AG10803 (cell line): ENCODE measurements at places on chromosomes 2 and 18.

GRCh38 chr2:110888411-110888810, 156.0 kb downstream of the ACOXL start:
- no peak for DNase-seq

DNA sequence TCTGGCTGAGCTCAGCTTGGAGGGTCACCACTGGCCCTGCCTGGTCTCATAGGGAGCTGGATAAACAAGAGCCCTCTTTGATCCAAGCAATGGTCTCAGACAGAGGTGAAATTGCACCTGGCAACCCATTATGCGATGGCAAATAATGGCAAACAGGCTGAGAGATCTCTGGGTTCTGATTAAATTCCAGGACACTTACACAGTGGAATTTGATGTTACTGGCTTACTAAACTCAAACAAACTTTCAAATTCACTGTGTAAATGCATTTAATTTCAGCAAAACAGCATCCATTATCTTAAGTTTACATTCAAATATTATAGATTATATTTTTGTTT, 19.5 kb upstream of the STAT4 start:
- DNase-seq, result no peak

DNA sequence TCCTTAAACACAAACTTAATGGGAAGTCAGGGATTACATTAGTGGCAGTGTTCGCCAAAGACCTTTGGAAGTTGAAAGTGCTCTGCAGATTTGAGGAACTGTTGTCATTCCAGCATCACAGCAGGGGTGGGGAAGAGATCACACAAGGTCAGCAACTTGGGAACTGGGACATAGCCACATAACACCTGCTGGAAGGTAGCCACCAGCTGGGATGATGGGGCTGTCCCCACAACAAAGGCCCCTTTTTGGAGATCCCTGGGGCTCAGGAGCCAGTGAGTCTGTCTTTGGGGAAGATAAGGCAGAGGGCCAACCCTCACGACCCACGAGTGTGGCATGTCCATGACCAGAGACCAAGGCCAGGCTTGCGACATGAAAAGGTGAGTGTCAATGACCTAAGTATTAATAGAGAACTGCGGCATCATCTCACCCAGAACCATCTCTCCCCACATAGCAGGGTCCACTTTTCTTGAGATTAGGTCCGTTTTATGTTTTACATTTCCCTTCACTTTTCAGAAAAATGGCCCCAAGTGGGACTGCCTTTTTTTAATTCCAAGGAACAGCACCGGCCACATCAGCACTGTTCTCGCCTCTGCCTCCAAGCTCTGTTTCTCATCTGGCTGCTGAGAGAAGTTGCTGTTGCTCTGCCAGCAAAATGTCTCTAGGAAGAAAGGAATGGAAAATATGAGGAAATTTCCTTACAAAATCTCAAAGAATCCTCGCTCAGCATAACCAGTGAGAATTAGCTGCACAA, 106.9 kb downstream of the GFPT1 start:
- DNase-seq, result peak; percentile 69

DNA sequence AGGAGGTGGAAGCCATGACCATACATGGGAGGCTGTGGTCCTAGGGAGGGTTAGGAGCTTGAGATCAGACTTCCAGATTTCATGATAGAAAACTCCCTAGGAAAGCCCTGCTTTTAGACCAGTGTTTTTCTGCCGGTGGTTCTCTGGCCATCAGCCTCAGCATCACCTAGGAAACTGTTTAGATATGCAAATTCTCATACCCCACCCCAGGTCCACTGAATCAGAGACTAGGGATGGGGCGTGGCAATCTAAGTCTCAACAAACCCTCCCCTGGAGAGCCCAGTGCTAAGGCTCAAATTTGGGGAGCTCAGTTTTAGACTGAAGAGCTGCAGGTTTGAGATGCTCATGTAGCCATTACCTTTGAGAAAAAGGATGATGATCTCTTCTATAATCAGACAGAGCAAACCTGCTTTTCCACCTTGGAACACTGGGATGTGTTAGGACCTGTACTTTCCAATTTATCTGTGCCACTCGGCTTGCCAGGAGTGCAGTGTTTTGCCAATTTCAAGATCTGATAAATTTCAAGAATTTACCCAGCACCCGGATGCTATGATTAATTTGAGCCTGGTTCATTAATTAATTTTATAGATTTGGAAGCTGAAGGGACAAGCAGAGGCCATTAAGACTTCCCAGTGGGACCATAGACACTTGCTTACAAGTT, 31.5 kb upstream of the LYPD6B start:
- DNase-seq, result no peak

GRCh38 chr2:241555711-241556110, 2.8 kb upstream of the BOK start:
- no peak for DNase-seq

DNA sequence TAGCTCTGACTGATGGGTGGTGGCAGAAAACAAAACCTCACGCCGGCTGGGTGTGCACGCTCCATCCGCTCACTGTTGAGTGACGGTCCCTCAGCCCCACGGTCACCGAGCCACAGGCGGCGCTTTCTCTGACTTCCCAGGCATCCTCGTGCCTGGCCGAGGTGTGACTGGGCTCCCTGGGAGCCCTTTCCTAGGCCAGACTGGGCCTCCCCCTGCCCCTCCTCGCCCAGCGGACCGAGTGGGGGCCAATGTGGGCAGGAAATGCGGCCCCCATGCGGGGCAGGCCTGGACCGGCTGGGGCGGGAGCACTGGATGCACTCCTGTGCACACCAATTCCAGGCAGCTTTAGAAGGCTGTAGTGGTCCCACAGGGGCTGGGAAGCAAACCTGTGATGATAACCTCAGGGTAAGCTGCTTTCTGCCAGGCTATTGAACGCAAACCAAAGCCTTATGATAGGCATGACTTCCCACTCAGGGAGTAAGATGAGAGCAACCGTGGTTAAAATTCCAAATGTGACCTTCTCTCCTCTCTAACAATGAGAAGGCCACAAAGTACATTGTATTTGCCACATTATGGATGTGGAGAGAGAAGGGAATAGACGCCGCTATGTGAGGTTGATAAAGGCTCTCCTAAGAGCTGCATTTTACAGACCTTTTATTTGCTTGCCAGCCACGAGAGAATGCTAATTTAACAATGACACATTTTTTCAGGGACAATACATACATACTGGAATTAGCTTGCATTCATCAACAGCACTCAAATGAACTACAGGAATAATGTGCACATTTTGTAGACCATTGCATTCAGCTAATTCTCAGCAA, 83.9 kb upstream of the PGAP1 start:
- DNase-seq, result no peak

DNA sequence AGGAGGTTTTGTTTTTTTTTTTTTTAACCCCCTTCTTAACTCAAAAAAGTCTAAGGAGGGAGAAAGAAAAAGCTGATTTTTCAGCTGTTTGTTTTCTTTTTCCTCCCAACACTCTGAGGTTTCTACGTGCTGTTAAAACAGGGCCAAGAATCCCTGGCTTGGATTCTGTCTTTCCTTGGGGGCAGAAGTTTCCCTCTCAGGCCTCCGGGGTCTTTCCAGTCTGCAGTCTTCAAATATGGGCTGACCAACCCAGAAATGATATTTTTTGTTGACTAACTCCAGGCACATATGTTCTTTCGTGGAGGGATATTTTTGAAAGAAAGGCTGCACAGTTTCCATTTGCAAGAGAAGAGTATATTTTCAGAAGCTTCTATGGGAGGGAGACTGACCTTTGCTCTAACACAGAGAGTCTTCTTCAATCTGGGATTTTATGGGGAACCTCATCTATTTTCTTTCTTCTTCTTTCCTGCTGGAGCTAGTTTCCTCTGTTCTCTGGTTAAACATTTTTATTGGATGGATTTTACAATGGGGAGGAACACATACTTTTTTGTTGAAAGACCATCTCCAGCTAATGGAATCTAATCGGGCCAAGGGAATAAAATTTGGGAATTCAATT, 93.3 kb upstream of the SPRED2 start:
- DNase-seq, result no peak

DNA sequence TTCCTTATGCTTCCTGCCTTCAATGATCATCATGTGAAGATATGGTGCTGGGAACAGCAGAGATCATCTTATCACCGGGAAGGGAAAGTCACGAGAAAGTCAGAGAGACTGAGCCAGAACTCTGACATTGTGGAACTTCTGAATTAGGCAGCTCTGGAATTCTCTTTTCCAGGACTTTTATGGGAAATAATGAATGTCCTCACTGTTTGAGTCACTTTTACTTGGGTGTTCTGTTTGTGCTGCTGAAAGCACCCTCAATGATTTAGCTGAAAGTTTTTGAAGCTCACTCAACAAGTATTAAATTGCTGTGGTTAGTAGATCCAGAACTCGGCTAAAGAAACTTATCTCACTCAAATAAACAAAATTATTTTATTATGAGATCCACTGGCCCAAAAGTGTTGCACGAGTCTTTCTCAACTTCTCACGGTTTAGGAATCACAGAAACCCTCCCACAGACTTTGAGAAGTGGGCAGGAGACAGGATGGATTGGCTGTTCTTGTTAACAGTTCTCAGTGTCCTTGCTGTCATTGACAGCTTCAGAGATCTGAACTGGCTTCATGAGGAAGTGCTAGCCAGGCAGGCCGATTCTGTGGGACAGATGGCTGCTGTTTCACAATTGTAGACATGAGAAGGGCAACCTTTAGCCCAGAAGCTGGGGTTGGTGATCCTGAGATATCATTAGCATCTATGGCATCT, 26.4 kb upstream of the ATRAID start:
- DNase-seq, result peak; percentile 94

GRCh38 chr18:39365836-39366485, 1800.4 kb upstream of the CELF4 start:
- no peak for DNase-seq

DNA sequence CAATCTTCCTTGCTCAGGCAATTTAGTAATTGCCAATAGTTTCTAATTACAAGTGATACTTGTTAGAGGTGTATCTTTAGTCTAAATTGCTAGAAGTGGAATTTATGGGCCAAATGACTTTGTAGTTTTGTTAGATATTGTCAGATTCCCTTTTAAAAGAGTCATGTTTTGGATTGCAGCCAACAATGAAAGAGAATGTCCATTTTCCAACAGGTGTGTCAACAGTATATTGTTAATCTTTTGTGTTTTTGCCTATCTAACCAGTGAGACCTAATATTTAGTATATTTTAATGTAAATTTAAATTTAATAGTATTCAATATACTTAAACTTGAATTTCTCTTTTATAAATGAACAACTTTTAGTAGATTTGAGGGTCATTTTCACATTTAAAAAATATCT, 259.4 kb upstream of the ETAA1 start:
- DNase-seq, result no peak

DNA sequence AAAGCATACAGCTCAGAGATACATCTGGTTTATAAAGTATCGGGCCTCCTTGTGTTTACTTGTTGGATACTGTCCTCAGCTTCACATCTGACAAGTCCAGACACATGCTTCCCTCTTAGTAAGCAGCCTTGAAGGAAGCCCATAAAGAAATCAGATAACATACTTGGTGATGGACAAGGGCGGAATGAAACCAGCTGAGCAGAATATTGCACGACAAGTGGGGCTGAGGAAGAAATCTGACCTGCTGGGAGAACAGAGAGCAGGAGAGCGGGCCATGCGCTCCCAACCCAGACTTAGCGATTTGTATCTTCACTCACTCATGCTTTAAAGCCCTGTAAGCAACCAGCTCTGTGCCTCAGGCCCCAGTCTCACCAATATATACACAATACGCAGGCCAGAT, 208.4 kb downstream of the CDH20 start:
- no peak for DNase-seq

DNA sequence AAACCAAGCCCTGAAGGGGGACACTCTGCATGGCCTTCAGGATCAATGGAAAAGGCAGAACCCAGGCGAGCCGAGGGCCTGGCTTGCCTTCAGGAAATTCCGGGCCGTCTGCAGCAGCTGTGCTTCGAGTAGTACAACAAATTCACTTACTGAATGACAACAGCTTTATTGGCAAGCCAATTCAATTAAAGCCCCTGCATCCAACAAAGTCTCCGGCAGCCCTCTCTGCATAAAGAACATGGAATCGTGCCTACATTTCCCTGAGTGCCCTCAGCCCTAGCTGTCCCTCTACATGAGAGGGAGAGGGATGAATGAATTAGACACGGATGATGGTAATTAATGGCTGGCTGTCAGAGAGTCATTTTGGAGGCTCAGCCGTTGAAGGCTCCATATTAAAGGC, 189.0 kb downstream of the BCL11A start:
- no peak for DNase-seq

GRCh38 chr2:1964659-1965058, 220.3 kb upstream of the PXDN start:
- DNase-seq, result no peak

DNA sequence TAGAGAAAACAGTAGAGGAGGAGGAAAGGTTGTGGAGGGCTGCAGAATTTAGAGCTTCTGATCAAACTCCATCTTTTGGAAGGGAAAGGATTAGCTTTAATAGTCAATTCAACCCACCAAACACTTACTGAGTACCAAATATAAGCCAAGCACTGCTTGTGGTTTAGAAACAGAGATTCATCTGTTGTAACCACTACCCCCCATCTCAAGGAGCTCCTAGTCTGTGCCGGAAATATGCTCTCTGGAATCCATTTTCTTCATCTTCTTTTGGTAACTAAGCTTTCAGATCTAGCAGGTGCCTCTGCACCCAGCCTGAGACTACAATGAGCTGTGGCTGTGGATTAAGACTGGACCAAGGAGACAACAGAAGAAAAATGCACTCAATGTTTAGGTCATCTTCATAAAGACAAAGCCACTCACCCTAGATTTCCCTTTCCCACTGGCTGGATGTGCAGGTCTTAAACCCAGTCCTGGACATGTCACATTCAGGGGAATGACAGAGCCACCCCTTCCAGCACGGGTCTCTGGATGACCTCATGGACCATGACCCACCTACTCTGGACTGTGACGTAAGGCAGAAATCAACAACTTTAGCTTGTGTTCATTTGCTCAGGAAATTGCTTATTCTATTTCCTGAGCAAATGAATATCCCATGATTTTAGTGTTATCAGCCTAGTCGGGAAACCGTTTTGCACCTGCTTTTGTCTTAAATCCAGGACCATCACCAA, 52.9 kb downstream of the EPB41L3 start:
- no peak for DNase-seq

- DNase-seq, result no peak
These were observed at the start of gene CHST9 for GRCh38 chr18:27185025-27185763. CHST9 (minus strand) TSS chr18:27185308; CDS start chr18:27142809, 42,499 bp downstream.

DNA sequence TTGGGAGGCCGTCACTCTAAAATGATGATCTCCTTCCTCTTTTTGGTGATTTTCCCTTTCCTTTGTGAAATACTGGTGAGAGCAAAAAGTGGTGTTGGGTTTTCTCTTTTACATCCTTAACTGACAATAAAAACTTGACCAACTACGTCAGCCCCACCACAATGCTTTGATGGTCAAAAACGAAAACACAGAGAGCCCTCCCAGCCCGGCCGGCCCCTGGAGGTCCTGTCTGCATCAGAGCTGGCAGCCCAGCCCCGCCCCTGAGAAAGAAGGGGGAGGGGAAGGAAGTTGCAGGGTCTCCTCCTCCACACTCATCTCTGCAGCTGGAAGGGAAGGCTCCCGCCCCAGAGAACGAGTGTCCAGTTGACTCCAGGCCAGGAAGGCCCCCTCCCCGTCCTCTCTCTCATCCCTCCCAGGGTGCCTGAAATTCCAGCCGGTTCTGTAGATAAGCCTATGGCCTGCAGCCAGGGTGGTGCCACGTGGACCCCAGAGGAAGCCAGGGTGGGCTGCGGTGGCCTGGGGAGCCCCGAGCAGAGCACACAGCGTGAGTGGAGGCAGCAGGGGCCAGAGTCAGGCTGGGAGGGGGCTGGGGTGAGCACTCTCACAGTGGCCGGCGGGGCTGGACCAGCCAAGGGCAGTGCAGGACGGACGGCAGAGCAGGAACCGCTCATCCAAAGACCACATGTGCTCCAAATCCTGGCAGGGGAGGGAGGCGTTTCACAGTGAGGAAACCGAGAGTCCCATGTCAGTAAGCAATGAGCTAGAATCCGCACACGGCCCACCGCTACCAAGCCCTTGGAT, 19.8 kb downstream of the BIN1 start:
- peak; percentile 51 for DNase-seq
